ENCODE measurements at places on chromosomes 1 and 21.
A peak's percentile ranks its signal among the peaks of the same experiment; 100 is the strongest.

DNA sequence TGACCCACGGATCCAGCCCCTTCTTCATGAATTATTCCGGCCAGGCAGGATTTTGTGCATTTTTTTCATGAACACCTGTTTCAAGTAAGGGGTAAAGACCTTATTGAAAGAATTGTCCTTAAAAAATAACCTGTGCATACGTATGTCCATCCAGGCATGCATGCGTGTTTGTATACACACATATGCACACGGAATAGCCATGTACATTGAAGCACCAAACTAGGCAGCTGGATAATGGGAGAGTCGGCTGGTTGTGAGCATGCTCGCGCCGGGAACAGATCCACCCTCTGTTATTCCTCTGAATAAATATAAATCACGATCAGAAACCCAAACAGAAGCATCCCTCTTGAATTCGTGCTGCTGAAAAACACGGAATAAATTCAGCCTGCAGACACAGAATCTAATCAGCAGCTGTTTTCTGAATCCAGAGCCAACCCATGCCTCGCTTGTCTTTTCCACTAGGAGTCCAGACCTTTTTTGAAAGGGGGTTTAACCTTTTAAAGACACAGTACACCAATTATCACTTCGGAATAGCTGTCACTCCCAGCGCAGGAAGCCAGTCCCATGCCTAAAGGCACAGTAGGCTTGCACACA lies at the start of gene HIVEP3:
Gene HIVEP3, minus strand, starts transcription at position 473 of the 594 bp plus-strand sequence.
- no peak for DNase-seq

DNA sequence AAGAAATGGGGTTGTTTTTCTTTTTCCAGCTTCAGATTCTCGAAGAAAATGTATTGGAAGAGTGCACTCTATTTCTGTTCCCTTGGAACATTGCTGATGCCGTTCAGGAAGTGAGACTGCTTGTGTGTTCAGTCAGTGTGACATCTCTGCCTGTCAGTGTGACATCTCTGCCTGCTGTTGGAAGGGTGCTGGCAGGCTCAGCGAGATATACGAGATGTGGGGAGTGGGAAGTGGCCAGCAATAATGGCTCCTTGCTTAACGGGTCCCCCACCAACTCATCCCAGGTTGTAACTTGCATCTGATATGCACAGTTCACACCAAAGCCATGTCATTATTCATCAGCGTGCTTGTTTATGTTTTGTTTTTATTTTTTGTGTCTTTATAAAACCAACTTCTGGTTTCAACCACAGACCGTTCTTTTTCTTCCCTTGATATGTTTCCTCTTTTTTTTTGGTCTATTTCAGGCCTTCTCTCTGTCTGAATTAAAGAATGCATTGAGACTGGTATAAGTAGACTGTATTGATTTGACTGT lies 145.4 kb downstream of the GALNT2 start:
- no peak for DNase-seq

DNA sequence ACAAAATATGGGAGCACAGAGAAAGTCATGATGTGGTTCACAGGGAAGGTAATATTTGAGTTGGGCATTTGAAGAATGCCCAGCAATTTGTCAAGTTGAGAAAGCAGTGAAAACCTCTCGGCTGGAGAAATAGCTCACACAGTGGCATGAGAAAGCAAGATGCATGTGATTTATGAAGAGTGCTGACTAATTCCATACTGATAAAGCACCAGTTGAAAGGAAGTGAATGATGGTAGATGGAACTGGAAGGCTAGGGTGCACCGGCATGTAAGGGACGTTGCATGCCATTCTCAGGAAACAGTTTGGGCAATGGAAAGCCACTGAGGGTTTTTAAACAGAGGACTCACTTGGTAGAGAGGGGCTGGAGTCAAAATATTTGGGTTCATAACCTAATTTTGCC lies 53.5 kb upstream of the MTF2 start:
- DNase-seq: no peak

DNA sequence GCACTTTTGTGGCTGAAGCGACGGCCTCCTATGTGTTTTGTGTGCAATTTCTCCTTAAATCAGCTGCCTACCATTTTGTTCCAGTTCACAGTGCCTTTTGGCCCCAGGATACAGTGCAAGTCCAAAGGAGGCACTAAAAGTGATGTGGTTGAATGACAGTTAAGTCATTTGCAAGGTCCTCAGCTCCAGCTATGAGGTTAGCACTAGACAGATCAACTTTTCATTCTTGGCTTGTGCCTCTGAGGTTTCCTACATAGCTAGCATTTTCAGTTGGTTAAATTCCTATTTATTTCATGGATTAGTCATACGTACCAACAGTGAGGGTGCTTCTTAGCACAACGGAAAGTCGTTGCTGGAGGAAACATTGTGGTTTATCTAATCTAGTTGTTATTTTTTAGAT lies 59.3 kb upstream of the NTPCR start:
- DNase-seq: peak; percentile 78

All from GM04504 (cell line).